BJ (cell line): ENCODE measurements at places on chromosomes 13 and 19.

DNA sequence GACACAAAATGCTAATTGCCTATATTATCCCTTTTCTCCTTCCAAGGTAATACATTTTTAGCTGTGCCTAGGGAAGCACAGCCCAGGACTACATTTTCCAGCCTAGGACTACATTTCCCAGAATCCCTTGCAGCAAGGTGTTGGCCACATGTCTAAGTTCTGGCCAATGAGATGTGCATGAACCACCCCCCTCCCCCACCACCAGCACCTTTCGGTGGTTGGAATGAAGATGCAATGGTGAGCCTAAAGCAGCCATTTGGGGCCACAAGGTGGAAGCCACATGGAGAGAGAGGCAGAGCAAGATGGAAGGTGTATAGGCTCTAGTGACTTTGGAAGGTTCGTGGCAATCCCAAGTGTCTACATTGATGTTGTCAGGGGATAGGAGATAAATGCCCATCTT lies 16.2 kb downstream of the UNC13A start:
- no peak for DNase-seq

DNA sequence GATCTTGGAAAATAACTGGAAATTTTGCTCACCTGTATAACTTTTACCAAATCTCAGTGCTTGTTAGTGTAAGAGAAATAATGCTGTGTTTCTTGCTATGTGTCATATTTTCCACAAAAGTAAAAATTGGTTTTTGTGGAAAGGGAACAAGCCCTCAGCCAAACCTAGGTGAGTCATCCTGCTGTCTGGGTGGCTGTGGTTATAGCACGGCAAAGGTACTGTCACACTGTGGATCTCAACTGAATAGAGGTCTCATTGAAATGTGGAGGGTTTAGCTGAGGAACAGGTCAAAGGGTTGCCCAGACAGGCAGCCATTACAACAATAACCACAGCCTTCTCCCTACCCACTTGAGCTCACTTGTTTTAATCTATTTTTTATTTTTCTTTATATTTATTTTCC lies 338.8 kb upstream of the DACH1 start:
- DNase-seq = no peak

DNA sequence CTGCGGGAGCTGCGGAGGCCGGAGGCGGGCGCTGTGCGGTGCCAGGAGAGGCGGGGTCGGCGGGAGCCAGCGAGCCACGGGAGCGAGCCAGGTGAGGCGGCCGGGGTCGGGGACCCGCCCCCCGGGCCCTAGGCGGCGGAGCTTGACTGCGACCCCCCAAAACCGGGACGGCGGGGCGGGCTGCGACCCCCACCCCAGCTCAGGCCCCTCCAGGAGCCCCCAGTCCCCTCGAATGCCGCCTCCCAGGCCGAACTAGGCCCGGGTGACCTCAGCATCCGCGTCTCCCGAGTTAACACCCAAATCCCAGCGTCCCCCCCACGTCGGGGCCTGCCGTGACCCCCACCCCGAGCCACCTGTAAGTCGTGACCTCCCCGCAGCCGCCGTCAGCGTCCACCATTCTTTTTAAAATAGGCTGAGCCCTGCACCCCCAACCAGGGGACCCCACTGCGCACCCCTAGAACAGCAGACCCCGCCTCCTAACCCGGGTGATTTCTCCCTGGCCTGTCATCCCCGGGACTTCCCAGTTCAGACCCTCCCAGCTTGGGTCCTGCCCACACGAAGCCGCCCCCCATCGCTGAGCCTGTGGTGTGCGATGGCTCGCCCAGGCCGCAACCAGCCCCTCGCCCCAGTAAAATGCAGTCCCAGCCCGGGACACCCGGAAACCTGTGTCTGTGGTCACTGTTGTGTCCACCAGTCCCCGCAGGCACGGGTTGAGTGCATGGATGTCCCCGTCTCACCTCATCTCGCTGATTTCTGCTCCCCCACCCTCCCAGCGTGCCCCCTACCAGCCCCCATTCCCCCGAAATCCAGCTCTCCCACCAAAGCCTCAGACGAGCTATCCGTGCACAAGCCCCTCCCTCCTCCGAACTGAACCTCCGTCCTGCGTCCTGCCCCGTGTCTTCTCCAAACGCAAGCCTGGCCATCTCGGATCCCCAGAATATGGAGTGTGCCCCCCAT lies 551 bp downstream of the FZR1 start:
- DNase-seq = no peak

GRCh38 chr13:78875792-78876580 lies 217.0 kb upstream of the OBI1 start:
- no peak for DNase-seq

GRCh38 chr13:67226696-67227095 lies 3.4 kb downstream of the PCDH9 start:
- no peak for DNase-seq

GRCh38 chr13:101325423-101325822 lies 90.9 kb downstream of the NALCN start:
- no peak for DNase-seq

- DNase-seq = peak; percentile 98
Measured at GRCh38 chr19:43438291-43439031, 23.8 kb downstream of the TEX101 start.

DNA sequence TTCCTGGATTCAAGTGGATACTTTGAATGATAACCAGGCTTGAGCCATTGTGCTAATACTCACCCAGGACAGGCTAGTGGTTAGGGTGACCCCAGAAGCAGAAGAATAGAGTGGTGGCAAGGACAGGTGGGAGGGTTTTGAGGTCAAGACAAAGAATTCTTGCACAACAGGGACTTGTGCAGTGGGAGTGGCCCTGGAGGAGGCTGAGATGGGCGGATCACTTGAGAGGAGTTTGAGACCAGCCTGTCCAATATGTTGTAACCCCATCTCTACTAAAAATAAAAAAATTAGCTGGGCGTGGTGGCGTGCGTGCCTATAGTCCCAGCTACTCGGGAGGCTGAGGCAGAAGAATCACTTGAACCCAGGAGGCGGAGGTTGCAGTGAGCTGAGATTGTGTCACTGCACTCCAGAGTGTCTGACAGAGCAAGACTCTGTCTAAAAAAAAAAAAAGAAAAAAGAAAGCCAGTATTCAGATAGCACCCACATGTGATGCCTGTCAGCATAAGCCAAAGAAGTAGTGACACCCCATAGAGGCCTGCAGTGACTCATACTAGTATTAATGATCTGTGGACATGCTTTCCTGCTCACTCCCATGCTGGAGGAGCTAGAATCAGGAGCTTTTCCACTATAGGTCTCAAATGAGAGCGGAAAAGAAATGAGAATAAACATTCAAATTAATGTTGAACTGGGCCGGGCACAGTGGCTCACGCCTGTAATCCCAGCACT lies 78.7 kb downstream of the RNF17 start:
- no peak for DNase-seq

DNA sequence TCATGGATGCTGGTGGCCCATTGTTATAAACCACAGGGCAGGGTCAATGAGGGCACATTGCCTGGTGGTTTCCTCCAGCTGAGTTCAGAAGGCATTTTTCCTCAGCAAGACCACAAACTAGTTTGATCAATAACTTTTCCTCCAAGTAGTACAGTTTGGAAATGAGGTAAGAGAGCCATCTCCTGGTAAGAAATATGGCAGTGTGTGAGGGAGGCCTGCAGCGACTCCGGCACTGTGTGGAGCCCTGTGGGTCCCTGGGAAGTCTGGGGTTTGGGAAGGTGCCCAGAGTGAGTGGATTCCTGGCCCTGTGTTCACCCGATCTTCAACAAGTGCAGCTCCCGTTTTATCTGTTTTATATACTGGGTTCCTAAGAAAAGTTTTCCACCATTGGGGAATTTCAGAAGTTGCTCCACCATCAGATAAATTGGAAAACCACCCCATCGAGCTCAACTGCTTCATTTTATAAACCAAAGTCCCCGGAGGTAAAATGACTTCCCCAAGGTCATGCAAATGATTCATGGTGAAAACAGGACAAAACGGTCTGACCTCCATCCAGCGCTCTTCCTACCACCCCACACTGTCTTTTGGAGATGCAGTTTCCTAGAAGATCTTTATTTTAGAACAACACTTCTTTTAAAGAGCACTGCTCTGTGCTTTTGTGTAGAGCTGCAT lies 148.4 kb downstream of the KATNAL1 start:
- DNase-seq = no peak
